ENCODE measurements at places on chromosomes 11 and 22.

DNA sequence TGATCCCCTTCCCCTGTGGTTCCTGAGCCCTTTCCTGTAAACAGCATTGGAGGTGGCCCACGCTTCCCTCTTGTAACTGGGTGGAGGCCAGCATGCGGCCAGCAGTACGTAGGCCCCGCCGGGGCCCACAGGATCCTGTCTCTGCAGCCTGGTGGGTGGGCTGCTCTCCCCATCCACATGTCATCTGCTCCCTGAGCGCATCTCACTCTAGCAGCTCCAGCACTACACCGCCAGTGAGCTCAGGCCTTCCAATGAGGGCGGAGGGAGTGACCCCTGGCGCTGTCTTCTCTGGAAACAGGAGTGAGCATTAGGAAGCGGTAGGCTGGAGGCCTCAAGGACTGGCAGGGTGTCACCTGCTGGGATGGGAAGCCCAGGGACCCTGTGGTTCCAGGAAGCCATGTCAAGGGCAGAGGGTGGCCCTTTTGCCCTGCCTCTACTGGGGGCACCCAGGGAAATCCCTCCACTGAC, 363.9 kb downstream of the TBC1D22A start:
- DNase-seq = no peak

GRCh38 chr11:130415731-130416529, 12.5 kb downstream of the ADAMTS8 start:
- no peak for DNase-seq

DNA sequence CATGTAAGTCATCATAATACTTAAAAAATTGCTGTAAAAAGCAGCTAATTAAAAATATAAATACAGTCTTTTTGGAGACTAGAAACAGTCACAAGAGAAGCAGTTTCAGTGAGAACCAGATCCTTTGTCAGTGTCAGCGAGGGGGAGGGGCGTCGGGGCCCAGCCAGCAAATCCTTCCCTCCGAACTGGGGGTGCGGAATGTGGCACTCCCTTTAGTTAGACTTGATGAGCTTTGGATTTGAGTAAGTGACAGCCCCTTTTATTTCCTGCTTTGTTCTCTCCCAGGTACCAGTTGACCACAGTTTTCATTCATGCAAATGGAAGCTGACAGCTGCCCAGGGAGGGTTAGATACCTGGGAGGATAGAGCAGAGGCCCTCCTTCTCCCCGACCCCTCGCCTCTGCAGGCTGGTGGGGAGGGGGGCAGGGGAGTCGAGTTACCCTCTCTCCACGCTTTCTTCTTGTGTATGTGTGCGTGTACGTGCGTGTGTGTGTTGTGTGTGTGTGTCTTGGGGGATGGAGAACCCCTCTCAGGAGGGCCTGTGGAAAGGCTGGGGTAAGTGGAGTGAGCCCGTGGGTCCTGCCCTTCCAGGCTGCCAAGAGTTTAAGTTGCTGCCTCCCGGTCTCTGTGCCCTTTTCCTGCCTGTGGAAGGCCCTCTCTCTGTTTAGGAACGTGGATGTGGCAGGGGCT, 38.3 kb downstream of the PTPRJ start:
- no peak for DNase-seq

- DNase-seq = no peak
Measured at GRCh38 chr11:94049351-94049750, 28.2 kb downstream of the HEPHL1 start.

GRCh38 chr11:76820184-76820566, 37.0 kb downstream of the TSKU start:
- DNase-seq = no peak

DNA sequence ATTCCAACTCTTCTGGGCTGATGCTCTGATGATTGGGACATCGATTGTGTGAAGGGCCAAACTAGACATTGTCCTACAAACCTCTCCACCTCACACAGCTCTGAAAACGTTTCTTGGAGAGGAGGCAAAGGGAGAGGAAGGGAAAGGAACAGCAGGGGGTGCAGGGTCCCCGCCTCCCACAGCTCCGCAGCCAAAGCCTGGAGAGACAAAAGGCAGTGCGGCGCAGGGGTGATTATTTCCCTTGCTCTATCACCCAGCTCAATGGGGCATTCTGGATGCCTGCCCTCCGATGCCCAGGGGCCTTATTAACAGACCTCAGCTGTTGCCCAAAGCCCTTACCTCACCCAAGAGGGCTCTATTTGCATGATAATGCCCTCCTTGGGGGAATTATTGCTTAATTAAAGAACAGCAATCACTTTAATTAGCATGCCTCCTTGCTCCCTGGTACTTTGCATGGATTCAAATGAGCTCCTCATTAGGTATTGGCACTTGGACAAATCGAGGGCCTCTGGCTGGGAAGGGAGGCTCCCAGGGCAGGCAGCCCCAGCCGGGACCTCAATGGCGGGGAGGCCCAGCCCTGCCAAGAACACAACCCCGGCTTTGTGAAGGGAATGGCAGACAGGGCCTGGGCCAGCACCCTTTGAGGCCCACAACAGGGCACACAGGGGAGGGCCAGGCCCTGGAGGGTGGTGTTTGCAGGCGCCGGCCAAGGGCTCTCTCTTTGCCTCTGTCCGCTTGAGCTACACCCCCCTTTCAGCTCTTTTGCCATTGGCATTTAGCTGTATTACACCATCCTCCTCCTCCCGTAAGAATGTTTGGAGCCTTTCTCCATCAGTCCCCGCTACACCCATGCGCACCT, 19.8 kb upstream of the CDON start:
- DNase-seq = no peak

DNA sequence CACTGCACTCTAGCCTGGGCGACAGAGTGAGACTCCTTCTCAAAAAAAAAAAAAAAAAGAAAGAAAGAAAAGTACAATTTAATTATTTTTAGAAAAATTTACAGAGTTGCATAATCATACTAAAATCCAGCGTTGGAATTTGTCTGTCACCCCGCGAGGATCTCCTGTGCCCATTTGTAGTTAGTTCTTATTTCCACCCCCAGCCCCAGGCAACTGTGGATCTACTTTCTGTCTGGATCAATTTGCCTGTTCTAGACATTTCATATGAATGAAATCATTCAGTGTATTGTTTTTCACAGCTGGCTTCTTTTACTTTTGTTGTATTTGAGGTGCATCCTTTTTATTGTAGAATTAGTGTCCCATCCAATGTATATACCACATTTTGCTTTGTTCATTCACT, 102.6 kb upstream of the RASSF10 start:
- DNase-seq = no peak

GRCh38 chr11:72745511-72745910, 6.7 kb downstream of the ARAP1 start:
- DNase-seq = no peak

GRCh38 chr11:85627332-85627997, at the start of gene DLG2:
Gene DLG2 (minus strand): TSS chr11:85627344.
- DNase-seq = no peak

DNA sequence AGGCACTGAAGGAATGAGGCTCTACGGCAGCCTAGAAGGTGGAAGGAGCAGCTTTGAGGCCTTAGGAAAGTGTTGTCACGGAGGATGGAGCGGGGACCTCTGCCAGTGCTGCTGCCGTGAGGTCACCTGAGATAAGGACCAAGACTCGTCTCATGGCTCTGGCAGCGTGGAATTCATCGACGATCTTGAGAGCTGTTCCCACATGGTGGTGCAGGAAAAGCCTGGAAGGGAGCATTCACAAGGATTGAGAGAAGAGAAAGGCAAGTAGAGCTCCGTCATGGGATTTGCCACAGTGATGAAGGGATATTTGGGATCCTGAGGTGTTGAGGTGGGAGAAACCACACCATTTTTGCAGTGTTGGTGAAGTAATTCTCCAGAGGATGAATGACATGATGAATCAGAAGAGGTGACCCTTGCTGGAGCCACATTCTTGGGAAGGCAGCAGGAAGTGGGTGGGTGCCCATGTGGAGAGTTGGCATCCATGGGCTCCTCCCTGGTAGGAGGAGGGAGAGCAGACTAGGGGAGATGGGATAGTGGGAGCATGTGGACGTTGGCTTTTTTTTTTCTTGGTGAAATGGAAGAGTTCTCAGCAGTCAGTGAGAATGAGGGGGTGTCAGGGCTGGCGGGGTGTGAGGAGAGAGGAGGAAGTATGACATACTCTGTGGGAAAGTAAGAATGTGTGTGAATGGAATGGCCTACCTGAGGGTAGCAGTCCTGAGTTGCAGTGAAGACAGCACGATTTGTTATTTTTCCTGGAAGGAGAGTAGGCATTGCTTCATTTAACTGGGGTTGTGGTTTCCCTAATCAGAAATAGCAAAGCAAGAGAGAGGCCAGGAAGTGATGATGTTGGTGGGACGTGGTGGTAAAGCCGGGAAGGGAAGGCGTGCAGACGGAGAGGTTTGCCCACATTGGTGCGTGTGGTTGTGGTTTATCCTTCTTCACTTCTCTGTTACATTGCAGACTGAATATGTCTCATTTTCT, 11.1 kb downstream of the PPP6R3 start:
- DNase-seq = peak; percentile 54

GRCh38 chr22:41043722-41044121, 48.7 kb upstream of the EP300 start:
- no peak for DNase-seq

- no peak for DNase-seq
Measured at GRCh38 chr11:117623831-117624271, 173.2 kb downstream of the DSCAML1 start.

DNA sequence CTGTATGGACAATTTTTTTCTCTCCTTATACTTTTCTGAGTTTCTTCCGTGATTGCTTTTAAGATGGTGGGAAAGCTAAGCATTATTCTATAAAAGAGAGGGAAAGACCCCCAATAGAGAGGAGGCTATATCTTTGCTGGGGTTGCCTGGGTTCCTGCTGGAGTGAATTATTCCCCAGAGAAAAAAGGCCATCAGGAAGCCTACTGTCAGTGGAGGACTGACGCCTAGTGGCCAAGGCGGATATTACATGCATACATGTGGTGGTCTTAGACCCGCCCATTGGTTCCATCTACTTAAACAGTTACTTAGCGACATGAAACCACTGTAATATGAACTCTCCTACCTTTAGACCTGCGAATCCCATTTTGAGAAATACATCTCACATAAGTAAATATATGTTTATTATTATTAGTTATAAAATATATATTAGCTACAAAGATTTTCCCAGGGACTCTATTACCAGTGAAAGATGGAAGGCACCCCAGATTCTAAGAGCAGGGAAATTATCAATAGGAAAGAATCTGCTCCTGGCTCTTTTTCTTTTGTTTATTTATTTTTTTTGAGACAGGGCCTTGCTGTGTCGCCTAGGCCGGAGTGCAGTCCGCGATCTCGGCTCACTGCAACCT, 15.7 kb upstream of the PGA3 start:
- peak; percentile 71 for DNase-seq

GRCh38 chr11:130642994-130643393, 194.5 kb downstream of the ADAMTS15 start:
- DNase-seq = no peak

DNA sequence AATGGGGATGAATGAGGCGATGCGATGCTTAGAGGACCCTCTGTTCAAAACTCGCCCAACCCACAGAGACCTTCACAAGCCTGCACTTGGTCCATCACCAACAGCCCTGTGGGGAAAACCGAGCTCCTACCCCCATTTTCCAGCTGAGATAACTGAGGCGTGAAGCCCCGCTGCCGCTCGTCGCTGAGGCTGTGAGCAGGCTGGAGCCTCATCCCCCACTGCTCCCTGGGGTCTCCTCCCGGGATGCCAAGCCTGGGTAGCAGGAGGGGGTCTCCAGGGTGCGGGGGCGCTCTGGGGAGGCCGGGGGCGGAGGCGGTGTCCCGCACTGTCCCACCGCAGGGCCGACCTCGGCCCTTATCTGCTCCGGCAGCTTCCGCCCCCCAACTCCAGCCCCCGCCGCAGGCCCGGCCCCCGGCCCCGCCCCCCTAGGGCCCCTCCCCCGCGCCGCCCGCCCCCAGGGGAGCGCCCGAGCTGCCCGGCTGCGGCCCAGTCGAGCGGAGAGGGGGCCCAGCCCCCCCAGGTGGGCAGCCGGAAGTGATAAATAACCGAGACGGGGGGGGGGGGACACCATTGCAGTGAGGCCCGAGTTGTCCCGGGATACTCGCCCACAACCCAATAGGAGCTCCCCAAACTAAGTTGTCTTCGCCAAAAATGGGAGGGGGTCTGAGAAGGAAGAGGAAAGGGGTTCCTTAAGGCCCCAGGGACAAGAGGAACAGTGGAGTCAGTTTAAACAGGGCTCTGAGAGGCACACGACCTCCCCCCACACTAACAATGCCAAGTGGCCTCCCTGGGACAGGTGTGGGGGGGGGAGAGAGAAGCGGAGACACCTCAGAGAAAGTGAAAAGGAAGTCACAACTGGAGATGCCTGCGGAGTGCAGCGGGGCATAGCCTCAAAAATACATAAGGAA, 8.3 kb upstream of the SLC39A13 start:
- peak; percentile 44 for DNase-seq
